ENCODE measurements at places on chromosomes 4 and X. TPM values are rescaled to one million over a fixed set of nuclear protein-coding genes. Genes with fewer than 3 reads are reported as not detected.

RHOXF2 gene
- total RNA-seq = not detected

- no peaks in the 10 kb centered on the region for H3K36me3 ChIP-seq
- no peak overlapping the region for H3K27ac ChIP-seq
- H3K27me3 ChIP-seq = no peaks in the 10 kb centered on the region
- no peaks in the 10 kb centered on the region for H3K4me1 ChIP-seq
- no peak for DNase-seq
- H3K4me3 ChIP-seq = no peak overlapping the region
These were observed 223.0 kb downstream of the PAPSS1 start for GRCh38 chr4:107497054-107497453.

- no peak overlapping the region for H3K4me3 ChIP-seq
- no peak for DNase-seq
- no peaks in the 10 kb centered on the region for H3K4me1 ChIP-seq
- H3K36me3 ChIP-seq = no peaks in the 10 kb centered on the region
These were observed 173.4 kb upstream of the KIT start for GRCh38 chr4:54484383-54484782.

PLS3 gene
- 88.2 TPM for total RNA-seq

- no peaks in the 10 kb centered on the region for H3K4me1 ChIP-seq
- peak; percentile 3 for DNase-seq
- H3K27me3 ChIP-seq = no peaks in the 10 kb centered on the region
These were observed 106.3 kb upstream of the BOD1L1 start for GRCh38 chr4:13733817-13734216.

DNA sequence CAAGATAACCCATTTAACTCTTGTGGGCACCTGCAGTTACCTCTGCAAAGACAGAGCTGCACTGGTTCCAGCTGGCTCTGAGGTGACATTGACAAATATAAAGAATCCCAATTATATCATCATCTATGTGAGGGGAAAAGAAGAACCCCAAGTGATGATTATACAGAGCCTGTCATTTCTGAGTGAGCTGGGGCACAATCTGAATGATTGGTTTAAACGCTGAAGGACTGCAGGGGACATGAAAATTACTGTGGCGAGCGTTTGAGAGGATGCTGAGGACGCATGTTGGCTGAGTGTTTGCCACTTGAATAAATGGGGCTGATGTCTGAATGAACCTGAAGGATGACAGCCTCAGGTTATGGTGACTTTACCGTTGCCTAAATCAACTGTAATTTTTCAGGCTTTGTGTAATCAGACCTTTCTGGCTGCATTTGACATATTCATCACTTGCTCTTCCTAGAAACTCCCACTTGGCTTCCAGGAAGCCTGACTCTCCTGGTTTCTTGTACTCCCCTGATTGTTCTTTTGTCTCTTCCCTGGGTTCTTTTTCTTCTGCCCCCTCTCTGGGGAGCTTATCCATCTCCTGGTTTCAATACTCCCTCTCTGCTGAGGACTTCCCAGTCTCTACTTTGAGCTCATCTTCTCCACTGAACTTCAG lies 4.1 kb upstream of the HSD17B10 start:
- H3K36me3 ChIP-seq = no peaks in the 10 kb centered on the region
- no peak for DNase-seq
- H3K27ac ChIP-seq = no peak overlapping the region
- peaks cover 5% of the 10 kb centered on the region for H3K4me1 ChIP-seq
- peaks cover 29% of the 10 kb centered on the region for H3K27me3 ChIP-seq
- H3K4me3 ChIP-seq = no peak overlapping the region

GRCh38 chrX:108641589-108642272 lies 94.6 kb downstream of the IRS4 start:
- no peak for DNase-seq
- H3K27me3 ChIP-seq = no peaks in the 10 kb centered on the region
- H3K36me3 ChIP-seq = no peaks in the 10 kb centered on the region
- no peak overlapping the region for H3K4me3 ChIP-seq
- no peaks in the 10 kb centered on the region for H3K4me1 ChIP-seq

IL13RA1 gene
- total RNA-seq = 7.2 TPM

PGAM4 gene
- 0.57 TPM for total RNA-seq

DNA sequence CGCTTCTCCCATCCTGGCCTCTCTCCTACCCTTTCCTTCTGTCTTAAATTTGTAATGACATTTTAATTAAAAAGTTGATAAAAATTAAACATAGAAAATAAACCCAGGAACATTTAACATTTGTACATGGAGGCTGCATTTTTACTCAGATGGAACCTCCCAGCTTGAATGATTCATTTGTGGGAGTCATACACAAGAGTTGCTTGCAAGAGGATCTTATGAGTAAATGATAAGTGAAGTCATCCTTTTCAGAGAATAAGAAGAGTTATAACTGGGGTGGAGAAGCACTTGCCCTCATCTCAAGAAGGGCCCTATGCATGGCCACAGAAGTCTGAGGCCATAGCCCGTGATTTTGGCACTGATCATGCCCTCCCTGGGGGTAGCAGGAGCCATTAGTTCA lies 482.9 kb upstream of the BOD1L1 start:
- no peak overlapping the region for H3K27ac ChIP-seq
- DNase-seq = no peak
- H3K27me3 ChIP-seq = no peaks in the 10 kb centered on the region
- peaks cover 15% of the 10 kb centered on the region for H3K4me1 ChIP-seq
- no peaks in the 10 kb centered on the region for H3K36me3 ChIP-seq

GRCh38 chrX:1072637-1073377 lies 139.6 kb downstream of the CRLF2 start:
- H3K4me3 ChIP-seq = no peak overlapping the region
- no peaks in the 10 kb centered on the region for H3K4me1 ChIP-seq
- DNase-seq = peak; percentile 11
- H3K36me3 ChIP-seq = no peaks in the 10 kb centered on the region

- H3K36me3 ChIP-seq = no peaks in the 10 kb centered on the region
- no peak overlapping the region for H3K27ac ChIP-seq
- DNase-seq = no peak
- H3K4me1 ChIP-seq = no peaks in the 10 kb centered on the region
- H3K27me3 ChIP-seq = no peaks in the 10 kb centered on the region
These were observed 6.9 kb upstream of the HS3ST1 start for GRCh38 chr4:11435557-11435956.

RNF150 gene
- total RNA-seq = 2.7 TPM

DNA sequence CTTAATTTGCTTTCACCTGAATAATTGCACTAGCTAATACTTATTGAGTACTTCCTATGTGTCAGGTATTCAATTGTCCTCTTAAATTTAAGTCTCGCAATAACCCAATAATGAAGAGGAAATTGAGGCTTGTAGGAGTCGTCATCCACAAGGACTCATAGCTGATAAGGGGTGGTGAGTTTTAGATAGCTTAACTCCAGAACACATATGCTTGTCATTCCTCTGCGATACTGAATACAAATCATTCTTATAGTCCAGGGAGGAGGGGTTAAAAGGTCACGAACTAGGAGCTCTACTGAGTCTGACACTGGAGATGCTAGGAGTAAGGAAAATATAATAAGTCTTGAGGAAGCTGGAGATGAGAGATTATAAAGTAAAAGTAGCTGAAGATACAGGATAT lies 1.4 kb upstream of the PACRGL start:
- no peaks in the 10 kb centered on the region for H3K36me3 ChIP-seq
- H3K27me3 ChIP-seq = no peaks in the 10 kb centered on the region
- H3K4me3 ChIP-seq = no peak overlapping the region

DNA sequence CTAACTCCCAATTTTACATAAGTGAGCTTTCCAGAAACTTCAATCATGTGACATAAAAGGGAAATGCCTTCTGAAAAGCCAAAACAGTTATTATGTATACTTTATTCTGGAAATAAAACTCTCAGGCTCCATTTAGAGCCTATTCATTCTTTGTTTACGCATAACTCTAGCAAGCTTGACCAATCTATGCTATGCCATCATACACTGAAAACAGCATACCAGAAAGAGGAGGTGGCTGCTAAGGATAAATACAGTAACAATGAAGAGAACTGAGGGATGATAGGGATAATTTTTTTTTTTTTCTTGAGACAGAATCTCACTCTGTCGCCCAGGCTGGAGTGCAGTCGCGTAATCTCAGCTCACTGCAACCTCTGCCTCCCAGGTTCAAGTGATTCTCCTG lies 24.4 kb downstream of the CDKL2 start:
- H3K4me3 ChIP-seq = no peak overlapping the region
- H3K27ac ChIP-seq = no peak overlapping the region
- H3K4me1 ChIP-seq = no peaks in the 10 kb centered on the region
- H3K36me3 ChIP-seq = no peaks in the 10 kb centered on the region
- no peak for DNase-seq
- no peaks in the 10 kb centered on the region for H3K27me3 ChIP-seq

GRIA2 gene
- total RNA-seq = 0.32 TPM

DNA sequence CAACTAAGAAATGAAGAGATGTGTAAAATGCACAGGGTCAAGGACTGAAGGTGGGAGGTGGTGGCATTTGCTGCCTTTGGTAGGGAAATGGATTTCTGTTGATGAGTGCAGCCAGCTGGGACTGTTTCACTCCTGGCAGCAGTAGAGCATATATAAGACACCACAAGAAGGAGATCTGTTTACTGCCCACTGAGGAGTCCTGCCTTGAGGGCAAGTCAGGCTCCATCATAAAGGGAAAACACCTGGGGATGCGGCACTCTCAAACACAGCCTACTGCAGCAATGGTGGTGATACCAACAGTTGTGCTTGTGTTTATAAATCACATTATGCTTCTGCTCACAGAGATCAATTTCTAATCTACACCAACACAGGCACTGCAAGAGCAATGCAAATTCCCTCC lies 222.1 kb downstream of the TACR3 start:
- no peaks in the 10 kb centered on the region for H3K27me3 ChIP-seq
- H3K27ac ChIP-seq = no peak overlapping the region
- no peak overlapping the region for H3K4me3 ChIP-seq

GRCh38 chr4:87843936-87844335 lies 11.2 kb downstream of the MEPE start:
- H3K27me3 ChIP-seq = no peaks in the 10 kb centered on the region
- DNase-seq = no peak
- H3K36me3 ChIP-seq = no peaks in the 10 kb centered on the region
- no peak overlapping the region for H3K27ac ChIP-seq

GRCh38 chrX:134024686-134025377 lies 39.4 kb upstream of the GPC3 start:
- H3K27ac ChIP-seq = no peak overlapping the region
- no peaks in the 10 kb centered on the region for H3K27me3 ChIP-seq
- H3K4me3 ChIP-seq = no peak overlapping the region
- DNase-seq = no peak

DNA sequence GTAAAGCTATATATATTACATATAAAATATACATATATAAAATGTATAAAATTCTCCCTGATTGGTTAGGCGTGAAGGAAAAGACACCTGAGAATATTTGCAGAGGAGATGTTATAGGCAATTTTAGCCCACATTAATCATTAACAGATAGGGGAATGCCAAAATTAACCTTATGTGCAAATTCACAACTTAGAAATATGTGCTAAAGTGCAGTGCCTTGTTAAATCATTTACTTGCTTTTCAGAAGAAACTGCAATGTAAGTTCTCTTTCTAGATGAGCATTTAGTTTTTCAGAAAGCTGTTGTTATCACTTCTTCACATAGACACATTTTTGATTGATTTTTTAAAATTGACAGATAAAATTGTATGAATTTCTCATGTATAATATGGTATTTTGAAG lies 5.6 kb downstream of the TASL start:
- H3K27me3 ChIP-seq = no peaks in the 10 kb centered on the region
- H3K4me1 ChIP-seq = no peaks in the 10 kb centered on the region
- no peak overlapping the region for H3K4me3 ChIP-seq
- no peak overlapping the region for H3K27ac ChIP-seq

DGKK gene
- total RNA-seq = 9.6 TPM

DNA sequence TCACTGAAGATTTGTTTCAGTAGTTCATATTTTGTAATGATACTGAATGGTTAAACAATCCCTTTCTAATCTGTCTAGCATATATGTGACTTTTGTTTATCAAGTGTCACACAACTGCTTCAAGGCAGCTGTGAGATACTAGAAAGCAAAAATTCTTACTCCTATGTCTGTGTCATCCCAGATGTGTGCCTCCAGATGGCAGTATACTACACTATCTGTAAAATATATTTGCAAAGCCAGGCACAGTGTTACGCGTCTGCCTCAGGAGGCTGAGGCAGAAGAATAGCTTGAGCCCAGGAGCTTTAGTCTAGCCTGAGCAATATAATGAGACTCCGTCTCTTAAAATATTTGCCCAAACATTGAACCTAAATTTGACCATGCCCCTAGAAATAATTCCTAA lies 4.0 kb downstream of the NUDT10 start:
- no peak overlapping the region for H3K27ac ChIP-seq
- H3K4me3 ChIP-seq = no peak overlapping the region
- no peaks in the 10 kb centered on the region for H3K4me1 ChIP-seq
- DNase-seq = peak; percentile 67
- no peaks in the 10 kb centered on the region for H3K36me3 ChIP-seq
- no peaks in the 10 kb centered on the region for H3K27me3 ChIP-seq

ZCCHC18 gene
- 0.54 TPM for total RNA-seq

GRCh38 chr4:791898-792625 lies 33.9 kb downstream of the CPLX1 start:
- peak overlapping the region; percentile 36 for H3K4me3 ChIP-seq
- H3K27me3 ChIP-seq = peaks cover 11% of the 10 kb centered on the region
- no peaks in the 10 kb centered on the region for H3K36me3 ChIP-seq
- H3K4me1 ChIP-seq = no peaks in the 10 kb centered on the region

DNA sequence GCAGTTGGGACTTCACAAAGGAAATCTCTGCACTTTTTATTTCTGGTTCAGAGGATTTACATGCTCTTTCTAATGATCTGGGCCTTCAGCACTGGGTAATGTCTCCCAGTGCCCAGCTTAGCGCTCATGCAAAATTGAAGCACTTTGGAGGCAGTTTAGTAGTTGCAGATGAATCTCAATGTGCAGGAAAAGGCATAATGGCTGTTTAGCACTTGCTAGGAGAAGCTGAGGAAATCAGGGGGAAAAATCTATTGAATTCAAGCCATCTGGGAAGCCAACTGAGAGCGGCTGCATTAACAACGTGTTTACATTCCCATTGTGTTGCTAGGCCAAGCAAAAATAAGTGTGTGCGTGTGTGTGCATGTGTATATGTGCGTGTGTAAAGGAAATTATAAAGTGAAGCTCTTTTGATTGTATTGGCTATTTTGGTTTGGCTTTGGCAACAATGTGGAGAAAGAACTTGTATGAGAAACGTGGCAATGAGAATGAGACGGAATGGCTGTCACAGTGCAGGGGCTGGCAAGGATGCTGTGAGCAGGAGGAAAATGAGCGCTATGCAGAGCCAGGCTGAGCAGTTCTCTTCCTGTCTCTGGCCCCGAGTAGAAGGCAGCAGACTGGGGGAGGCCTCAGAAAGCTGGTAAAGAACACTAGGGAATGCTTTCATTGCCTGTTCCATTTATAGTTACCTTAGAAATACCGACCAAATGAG lies 231.5 kb downstream of the UNC5C start:
- DNase-seq = no peak
- no peak overlapping the region for H3K27ac ChIP-seq
- no peaks in the 10 kb centered on the region for H3K27me3 ChIP-seq
- no peaks in the 10 kb centered on the region for H3K4me1 ChIP-seq
- no peak overlapping the region for H3K4me3 ChIP-seq

PAGE5 gene
- not detected for total RNA-seq

GRCh38 chr4:18571301-18571761 lies 549.8 kb upstream of the LCORL start:
- H3K27me3 ChIP-seq = no peaks in the 10 kb centered on the region
- H3K4me1 ChIP-seq = no peaks in the 10 kb centered on the region
- H3K4me3 ChIP-seq = no peak overlapping the region
- H3K27ac ChIP-seq = no peak overlapping the region
- DNase-seq = no peak

SCML2 gene
- 13.9 TPM for total RNA-seq
